ENCODE measurements at places on chromosomes 2 and 18. TPM values are rescaled to one million over a fixed set of nuclear protein-coding genes. Genes with fewer than 3 reads are reported as not detected.

DNA sequence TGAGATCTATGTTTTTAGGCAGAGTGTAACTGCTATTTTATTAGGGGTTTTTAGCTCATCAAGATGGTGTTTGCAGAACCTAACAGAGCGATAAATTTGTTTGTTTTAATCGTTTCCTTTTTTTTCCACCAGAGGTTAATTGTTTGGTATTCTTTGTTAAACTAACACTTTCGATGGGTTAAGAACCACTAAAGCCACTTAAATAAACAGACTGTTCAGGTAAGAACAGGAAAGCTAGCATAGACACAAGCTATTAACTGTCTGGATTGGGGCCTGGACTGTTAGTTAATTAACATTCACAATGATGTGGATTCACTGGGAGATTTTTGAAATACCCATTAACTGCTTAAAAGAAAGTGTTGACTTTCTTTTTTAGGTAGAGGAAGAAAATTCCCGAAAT, 209.0 kb upstream of the COPS8 start:
- DNase-seq, result no peak

DNA sequence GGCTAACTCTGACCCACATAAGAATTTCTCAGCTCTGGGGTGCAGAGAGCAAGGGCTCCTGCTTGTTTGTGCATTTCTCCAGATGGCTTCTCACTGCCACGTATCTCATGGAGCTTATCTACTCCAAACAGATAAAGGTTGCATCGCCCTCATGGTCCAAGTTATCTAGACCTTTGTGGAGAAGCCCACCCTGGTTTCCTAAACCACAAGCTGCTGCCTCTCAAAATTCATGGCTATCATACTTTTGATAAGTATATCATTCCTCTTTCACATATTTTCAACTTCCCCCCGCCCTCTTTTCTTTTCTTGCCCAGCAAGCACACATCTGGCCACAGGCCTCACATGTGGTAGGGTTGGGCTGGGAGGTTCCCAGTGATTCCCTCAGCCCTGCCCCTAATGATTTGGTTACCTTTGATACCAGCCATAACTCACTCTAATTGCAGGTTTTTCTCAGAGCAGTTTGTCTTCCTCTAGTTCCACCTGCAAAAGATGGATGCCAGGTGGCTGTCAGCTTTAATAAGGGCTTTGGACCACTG, 146.0 kb downstream of the RHBDD1 start:
- no peak for DNase-seq

- no peak for DNase-seq
Measured at GRCh38 chr18:28863396-28863795, 686.5 kb upstream of the CDH2 start.

EVX2 gene
- total RNA-seq, result not detected

DNA sequence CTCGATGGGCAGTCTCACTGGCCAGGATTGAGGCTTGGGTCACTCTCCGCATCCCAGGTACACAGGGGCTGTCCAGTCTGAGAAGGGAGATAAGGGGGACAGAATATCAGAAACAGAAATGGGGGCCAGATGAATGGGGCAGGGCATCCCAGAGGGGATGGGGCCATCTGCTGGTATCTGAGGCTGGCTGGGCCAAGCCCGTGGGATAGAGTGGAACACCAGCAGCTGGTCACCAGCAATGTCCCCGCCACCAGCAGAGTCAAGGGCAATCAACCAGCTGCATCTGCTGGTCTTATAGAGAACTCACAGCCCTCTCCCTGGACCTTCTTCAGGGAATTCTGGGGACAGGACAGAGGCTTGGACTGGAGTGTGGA, 128.8 kb upstream of the HAAO start:
- DNase-seq, result no peak

Data from colonic mucosa (tissue), 4 donors.